ENCODE measurements at places on chromosomes 5 and 9.

GRCh38 chr9:4196376-4196775, 103.5 kb downstream of the GLIS3 start:
- no peak for DNase-seq

GRCh38 chr5:125446986-125447385, 700.5 kb upstream of the ZNF608 start:
- DNase-seq = no peak

- DNase-seq = no peak
Observed at GRCh38 chr9:123406691-123407216, 50.8 kb downstream of the CRB2 start.

DNA sequence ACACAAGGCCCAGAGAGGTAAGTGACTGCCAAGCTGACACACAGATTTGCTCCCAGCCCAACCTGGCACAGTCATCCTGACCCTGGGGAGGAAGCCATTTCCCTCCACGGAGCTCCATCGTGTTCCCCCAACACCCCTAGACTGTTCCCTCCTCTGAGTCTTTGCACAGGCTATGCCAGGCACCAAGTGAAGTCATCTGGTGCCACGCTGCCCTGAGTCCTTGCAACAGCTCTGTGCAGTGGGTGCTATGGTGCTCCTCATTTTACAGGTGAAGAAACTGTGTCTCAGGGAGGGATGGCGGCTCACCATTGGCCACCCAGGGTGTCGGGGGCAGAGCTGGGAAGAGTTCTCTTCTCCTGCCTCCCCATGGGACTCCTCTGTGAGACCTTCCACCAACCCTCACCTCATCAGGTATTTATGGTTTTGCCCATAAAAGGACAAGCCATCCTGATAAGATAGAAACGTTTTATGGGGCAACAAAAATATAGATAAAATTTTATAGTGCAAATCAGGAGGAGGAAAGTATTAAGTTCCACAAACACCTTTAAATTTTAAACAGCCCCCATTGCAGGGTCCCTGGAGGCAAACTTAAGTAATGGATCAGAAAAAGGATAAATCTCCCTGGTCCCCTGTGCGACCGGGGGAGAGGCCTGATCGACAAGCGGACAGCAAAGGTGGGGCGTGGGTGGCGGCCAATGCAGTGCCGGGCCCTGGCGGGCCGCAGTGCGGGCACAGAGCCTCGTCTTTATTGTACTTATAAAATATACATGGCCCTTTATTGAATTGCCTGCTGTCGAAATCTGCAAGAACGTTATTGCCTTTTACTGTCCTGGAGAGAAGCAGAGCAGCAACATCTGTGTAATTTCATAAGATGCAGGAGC, 50.2 kb upstream of the ZBTB43 start:
- DNase-seq = no peak

DNA sequence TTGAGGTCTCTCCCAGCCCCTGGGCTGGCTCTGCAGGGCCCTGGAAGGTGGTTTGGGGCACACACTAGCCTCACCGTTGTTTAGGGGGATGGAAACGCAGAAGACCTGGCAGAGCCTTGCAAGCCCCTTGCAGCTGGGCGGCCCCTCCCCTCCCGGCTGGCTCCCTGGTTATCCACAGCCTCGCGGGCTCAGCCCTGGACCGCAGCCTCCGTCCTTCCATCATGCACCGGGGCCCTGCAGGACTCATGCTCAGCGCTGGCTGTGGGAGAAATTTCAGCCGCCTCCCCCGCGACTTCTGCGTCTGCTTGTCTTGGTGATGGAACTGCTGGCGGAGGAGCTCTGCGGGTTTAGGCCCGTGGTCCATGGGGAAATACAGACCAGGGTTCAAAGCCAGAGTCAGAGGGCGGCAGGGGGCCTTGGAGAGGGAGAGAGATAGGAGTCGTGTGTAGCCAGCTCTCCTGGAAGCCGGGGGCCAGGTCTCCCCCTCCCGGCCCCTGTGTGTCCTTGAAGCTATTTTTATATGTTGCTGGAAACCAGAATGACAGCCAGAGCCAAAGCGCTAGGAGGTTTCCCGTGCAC, 75.8 kb upstream of the IER5L start:
- no peak for DNase-seq

GRCh38 chr9:132005899-132006298, 73.8 kb downstream of the MED27 start:
- no peak for DNase-seq

- DNase-seq = no peak
Observed at GRCh38 chr9:130868230-130868629, 28.4 kb downstream of the QRFP start.

DNA sequence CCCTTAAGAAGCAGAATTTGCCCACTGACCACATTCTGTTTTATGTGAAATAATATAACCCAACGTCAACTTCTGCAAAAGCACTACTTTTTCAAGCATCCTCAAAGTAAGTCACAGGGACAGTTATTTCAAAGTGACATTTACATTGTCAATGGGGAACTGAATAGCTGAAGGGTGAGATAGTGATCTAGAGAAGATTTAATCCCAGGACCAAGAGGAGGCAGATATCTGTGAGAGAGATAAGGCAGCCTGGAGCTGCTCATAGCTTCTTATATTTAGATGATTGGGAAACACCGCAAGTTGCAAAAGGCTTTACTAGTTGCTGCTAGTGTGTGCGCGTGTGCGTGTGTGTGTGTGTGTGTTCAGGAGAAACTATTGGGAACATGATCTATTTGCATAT, 210.4 kb upstream of the RFX3 start:
- DNase-seq = no peak

GRCh38 chr5:74167206-74167929, 473.2 kb downstream of the ENC1 start:
- DNase-seq = no peak

- DNase-seq = no peak
Observed at GRCh38 chr5:1655496-1656270, 131.9 kb upstream of the LPCAT1 start.

DNA sequence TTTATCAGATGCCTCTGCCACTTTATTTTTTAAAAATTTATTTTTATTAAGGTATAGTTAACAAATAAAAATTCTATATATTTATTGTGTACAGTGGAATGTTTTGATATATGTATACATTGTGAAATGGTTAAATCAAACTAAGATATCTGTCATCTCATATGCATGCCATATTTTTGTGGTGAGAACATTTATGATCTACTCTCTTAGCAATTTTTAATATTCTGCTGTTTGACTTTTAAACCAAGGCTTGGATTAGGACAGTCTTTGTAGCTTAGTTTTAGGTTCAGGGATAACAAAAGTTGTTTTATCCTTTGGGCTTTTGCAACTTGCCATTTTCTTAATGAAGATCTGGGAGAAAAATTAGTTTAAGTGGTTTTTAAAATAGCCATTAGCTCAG, 46.0 kb upstream of the CDKN2B start:
- no peak for DNase-seq

DNA sequence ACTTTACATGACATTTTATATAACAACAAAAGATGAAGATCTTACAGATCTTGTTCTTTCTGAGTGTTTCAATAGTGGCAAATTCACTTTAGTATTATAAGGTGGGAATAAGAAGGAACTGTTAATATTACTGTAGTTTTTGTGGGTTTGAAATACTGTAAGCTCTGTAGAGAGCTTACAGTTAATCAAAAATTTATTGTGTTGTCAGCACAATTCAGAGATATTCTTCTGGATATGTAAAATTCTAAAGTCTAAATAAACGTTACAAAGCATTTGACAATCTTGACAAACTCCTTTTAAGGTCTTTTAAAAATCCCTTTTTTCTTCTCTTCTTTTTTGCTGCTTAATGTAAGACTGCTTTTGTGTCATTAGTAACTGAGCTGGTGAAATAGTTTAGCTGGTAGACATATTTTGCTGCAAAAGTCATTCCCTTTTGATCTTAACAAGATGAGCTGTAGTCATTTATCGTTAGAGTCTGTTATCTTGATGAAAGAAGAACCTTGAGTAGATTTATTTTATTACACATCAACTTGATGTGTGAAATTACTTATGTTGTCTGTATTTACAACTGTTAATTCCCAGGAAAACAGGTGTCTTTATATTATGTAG, 186.0 kb downstream of the WDR70 start:
- DNase-seq = no peak

GRCh38 chr5:79873187-79873586, 117.9 kb downstream of the MTX3 start:
- no peak for DNase-seq

GRCh38 chr9:85310573-85310972, 431.2 kb downstream of the AGTPBP1 start:
- DNase-seq = no peak

DNA sequence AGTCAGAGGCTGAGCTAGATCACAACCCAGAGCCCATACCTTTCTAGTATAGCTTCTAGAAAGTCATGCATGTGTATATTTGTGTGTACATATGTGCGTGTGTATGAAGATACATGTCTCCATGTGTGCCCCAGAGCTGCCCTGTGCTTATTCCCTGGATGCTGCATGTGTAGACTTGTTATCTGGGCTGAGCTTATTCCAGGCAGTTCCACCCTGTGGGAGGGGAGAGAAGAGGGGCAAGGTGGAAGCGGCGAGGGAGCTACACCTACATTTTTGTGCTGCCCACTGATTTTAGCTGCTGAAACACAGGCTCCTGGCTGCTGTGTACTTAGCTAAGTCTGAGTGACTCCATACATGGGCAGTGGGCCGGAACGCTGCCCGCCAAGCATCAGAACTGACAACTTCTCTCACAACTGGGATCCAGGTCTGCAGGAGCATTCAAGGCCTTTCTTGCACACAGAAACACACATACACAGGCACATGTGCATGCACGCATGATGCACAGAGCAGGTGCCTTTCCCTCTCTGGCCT, 38.0 kb upstream of the XPA start:
- no peak for DNase-seq

DNA sequence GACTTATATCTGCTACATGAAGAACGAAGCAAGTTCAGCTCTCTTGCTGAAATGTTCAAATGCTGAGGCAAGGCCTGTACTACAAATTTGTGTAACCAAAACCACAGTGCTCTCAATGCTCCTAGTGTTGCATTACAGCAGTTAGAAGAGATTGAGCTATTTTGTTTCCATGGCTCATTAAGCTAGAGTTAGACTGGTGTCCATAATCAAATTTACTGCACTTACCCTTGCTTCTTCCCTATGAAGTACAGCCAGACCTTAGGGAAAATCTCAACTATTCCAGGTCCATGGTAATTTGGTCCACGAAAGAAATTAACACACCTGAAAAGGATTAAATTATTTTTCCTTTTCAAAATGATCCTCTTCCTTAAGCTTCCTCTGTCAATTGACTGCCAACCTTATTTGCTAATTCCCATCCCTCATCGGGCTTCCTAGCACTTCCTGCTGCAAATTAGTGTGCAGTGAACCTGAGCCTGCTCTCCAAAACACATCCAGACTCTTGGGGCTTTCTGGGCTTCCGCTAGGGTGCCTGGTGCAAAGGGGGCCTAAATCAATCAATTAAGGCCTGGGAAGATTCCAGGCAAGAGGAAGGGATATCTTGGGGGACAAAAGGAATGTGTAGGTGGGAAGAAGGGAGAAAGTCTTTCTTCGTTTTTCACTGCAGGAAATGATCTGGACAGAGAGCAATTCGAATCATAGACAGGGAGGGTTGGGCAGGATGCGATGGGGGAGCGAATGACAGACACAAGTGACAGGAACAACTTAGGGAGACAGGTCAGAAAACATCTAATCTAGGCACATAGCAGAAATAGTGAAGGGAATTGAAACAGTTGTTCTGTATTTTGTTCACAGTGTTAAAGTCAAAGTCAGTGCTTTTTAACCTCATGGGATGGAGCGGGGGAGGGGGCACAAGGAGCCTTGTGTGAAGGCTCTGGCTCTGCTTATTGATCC, 542.4 kb downstream of the RAB3C start:
- DNase-seq = no peak

GRCh38 chr9:109422641-109423040, 75.5 kb downstream of the PTPN3 start:
- no peak for DNase-seq

DNA sequence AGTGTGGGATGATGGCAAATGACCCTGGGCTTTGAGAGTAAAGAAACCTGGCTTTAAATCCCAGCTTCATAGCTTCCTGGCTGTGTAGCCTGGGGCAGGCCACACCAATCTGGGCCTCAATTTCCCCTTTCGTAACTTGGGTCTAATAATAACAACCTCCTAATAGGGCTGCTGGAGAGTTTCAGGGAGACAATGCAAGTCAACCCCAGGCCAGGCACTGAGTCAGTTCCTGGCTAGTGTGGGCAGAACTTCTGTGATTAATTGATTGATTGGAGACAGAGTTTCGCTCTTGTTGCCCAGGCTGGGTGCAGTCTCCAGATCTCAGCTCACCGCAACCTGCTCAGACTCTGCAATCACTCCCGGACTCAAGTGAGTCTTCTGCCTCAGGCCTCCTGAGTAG, 3.3 kb upstream of the SH2D3C start:
- no peak for DNase-seq

GRCh38 chr5:65924366-65925043, 1.9 kb upstream of the ERBIN start:
- DNase-seq = peak; percentile 37

DNA sequence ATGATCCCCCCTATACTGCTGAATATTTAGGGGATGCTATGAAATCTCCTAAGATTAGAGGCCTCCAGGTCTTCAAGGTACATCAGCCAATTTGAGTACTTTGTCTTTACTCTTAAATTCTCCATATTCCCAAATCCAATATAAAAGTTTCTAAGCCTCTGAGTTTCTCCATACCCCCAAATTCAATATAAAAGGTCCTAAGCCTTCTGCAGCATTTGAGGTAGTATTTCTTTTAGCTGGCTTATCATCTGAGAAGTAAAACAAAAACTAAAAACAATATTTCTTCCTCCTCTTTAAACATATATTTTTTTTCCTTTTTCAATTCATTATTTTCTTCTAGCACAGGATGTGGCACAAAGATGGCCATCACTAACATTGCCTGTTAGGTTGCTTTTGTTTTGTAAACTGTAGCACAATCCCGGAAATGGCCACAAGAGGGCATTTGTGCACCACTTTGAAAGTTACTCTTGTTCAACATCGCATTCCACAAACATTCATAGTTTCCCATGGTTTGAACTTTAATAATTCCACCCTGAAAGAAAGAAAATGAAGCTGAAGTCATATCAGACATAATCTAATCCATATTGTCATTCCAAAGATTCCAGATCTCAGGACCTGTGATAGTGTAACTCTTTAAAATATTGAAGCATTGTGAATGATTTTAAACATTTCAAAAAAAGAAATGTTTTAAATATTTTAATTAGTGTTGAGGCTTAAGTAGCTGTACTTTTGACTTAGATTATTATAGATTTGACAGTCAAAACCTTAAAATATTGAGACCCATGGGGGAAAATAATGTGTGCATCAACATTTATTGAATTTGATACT, 21.0 kb upstream of the SCGB3A2 start:
- peak; percentile 34 for DNase-seq

Measured in thymus (tissue), 14 donors.